ENCODE measurements at places on chromosomes 1 and 21. TPM values are rescaled to one million over a fixed set of nuclear protein-coding genes. Genes with fewer than 3 reads are reported as not detected.

The SPRR2E gene
- total RNA-seq: not detected

The LIPI gene
- not detected for total RNA-seq

The AMY1C gene
- total RNA-seq: not detected

The OLFML3 gene
- total RNA-seq: 4.1 TPM

The APOBEC4 gene
- not detected for total RNA-seq

The NCMAP gene
- total RNA-seq: 1.2 TPM

The LAMB3 gene
- 136 TPM for total RNA-seq

GRCh38 chr21:29499734-29500343 lies 201.1 kb downstream of the BACH1 start:
- DNase-seq: no peak

DNA sequence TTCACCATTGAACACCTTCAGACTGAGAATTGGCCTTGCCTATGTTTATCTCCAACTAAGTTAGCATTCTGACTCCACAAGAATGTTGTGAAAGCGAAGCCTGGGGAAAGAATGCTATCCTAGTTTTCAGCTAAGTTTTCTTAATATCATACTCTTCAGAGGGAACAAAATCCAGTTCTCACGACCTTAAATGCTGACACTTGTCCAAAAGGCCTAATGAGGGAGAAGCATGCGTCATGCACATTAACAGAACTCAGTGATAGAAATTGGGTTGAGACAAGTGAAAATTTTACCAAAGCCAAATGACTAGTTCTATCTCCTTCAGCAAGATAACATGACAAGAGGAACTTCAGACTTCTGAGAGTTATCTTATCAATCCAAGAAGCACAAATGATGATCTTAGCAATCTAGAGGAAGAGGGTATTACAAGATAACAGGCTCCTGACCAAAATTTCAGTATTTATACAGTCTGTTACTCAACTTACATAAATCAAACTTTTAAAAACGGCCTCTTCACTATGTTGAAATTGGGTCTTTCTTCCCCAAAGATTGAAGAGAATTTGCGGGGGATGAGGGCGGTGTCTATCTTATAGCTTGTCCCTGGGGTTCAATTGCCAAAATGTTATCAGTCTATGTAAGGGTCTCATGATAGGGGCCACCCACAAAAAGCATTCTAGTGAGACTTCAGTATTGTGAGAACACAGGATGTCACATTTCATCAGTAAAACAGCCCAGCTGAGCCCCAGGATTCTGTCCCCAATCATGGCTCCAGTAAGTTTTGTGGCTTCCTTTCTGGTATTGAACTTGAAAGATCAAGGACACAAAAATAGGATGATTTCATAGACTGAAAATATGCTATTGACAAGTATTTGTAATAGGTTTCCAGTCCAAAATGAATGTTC lies 26.5 kb upstream of the SLC45A3 start:
- DNase-seq: no peak

GRCh38 chr1:1351511-1352427 lies 2.6 kb upstream of the DVL1 start:
- DNase-seq: no peak

- peak; percentile 29 for DNase-seq
These were observed 7.4 kb downstream of the LHX9 start for GRCh38 chr1:197924516-197925123.

GRCh38 chr21:41750532-41751151 lies 16.2 kb downstream of the RIPK4 start:
- no peak for DNase-seq

DNA sequence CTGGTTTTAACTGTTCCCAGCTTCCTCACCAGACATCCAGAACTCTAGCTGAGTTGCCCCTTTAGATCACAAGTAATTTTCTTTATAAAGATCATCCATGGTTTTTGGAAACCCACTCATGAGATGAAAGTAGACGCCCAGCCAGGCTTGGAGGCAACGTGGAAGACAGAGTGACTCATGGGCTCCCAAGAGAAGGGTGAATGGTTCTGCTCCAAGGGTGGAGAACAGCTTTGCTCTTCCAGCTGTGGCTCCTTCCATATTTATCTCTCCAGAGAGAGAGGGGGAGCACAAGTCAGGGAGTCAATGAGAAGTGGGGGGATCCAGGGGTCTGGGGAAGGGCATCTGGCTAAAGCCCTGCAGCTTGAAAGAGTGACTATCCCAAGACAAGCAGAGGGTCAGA lies 13.8 kb downstream of the FAM78B start:
- DNase-seq: no peak

- no peak for DNase-seq
These were observed 2.5 kb downstream of the DNMT3L start for GRCh38 chr21:44259082-44259705.

DNA sequence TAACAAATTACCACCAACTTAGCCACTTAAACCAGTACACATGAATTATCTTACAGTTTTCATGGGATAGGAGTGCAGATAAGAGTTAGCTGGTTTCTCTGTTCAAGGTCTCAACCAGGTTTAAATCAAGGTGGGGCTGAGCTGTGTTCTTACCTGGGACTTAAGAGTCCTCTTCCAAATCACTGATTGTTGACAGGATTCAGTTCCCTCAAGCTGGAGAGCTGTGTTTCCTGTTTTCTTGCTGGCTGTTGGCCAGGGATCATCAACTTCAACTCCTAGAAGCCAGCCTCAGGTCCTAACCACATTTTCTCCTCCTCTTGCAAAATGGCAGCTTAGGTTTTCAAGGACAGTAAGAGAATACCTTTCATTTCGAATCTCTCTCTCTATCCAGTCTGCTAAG lies 123.8 kb upstream of the CHRM3 start:
- no peak for DNase-seq

DNA sequence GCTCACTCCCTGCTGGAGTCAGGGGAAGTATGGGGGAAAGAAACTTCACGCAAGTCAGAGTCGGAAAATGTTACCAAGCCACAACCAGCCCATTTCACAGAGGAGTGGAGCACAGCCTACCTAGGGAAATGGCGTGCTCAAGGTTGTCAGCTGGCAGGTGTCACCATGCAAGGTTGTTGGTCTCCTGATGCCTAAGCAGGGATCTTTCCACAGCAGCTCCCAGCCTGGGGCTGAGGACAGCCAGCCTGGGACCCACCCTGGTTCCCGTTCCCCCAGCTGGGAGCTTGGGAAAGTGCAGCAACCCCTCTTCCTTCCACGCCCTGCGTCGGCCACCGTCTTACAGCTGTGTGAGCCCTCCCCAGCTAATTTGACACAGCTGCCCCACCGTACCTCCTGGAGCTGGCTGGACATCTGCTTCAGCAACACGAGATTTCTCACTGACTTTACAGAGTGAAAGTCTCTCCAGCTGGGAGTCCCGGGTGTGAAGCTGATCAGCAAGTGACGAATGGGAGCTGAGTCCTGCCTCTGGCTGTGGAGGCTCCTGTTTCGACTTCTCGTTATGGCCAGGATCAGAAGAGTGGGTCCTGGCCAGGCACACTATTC lies 224.6 kb upstream of the RAB4A start:
- no peak for DNase-seq

DNA sequence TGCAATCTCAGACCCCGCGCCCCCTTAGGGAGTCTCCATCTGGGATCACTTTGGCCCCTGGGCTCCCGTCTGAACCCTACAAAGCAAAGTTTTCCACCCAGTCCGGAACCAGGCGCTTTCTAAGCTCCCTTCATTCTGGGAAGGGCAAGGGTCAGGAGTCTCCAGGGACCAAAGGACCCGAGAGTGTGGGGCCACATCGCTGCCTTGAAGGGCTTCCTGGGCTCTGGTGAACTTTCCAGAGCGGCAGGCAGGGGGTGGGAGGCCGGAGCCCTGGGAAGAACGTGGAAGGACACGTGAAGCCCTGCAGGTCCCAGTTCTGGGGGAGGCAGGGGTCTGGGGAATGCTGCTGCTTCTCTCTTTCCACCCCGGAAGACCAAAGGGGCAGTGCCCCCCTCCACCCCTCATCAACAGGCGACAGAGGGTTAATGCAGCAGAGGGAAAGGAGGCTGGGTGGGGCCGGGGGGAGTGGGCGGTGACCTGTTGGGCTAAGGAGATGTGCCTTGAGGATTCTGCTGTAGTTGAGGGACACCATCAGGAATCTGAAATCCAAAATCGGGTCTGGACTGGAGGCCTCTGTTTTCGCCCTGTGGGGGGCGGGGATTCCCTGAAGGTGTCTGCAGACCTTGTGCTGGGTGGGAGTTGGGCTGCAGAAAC lies 734 bp downstream of the CDK18 start:
- DNase-seq: peak; percentile 48

GRCh38 chr1:113616156-113616555 lies 143.1 kb downstream of the PHTF1 start:
- no peak for DNase-seq

GRCh38 chr1:57163325-57163724 lies 197.5 kb upstream of the C8B start:
- DNase-seq: no peak

DNA sequence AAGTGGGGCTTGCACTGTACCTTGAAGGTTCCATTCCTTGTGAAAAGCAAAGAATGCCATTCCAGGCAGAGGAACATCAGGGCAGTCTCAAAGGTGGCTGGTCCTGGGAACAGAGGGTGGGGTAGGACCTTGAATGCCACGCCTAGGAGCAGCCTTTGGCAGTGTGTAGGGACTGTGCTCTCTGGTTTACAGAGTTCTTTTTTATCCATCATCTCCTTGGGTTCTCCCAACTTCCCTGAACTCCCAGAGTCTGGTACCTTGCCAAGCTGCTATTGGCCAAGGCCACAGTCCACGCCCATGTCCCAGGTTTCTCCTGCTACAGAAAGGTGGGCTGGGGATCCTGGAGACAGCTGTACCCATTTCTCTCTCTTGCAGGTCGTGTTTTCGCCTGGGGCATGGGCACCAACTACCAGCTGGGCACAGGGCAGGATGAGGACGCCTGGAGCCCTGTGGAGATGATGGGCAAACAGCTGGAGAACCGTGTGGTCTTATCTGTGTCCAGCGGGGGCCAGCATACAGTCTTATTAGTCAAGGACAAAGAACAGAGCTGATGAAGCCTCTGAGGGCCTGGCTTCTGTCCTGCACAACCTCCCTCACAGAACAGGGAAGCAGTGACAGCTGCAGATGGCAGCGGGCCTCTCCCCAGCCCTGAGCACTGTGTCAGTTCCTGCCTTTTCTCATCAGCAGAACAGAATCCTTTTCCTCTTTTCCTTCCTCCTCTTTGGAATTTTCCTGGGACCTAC lies 15.3 kb upstream of the TRNAU1AP start:
- DNase-seq: peak; percentile 43

DNA sequence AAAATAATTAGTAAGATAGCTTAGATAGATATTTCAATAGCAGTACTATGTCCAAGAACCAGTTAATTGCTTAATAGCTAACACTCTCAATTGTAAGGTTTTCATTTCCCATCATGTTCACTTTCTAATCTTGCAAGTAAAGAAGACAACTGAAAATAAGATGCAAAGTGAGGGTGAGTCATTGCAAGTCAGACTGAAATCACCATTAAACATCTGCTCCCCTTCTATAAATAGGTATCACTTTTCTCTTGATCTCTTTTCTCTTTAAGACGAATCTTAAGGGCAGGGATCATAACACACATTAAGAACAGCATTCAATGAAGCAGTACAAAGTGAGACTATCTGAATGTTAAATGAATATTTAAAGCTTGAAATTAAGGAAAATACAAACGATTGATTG lies 40.4 kb downstream of the UBR4 start:
- DNase-seq: no peak

DNA sequence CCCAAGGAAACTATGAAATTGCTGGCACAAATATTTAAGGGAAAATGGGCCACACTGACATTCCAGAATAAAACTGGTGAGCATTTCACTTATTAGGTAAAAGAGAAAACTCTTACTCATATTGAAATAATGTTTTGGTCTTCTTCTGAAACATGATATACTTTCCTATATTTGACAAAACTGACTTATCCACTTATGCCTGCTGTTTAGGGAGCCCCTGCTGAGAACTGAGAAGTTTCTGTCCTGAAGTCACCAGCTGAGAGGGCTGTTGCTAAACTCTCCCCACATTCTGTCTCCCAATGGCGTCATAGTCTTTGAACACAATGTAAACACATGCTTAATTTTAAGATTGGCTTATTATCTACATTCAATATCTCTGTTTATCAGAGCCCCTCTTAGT lies 46.8 kb upstream of the ZC3H11B start:
- DNase-seq: no peak

DNA sequence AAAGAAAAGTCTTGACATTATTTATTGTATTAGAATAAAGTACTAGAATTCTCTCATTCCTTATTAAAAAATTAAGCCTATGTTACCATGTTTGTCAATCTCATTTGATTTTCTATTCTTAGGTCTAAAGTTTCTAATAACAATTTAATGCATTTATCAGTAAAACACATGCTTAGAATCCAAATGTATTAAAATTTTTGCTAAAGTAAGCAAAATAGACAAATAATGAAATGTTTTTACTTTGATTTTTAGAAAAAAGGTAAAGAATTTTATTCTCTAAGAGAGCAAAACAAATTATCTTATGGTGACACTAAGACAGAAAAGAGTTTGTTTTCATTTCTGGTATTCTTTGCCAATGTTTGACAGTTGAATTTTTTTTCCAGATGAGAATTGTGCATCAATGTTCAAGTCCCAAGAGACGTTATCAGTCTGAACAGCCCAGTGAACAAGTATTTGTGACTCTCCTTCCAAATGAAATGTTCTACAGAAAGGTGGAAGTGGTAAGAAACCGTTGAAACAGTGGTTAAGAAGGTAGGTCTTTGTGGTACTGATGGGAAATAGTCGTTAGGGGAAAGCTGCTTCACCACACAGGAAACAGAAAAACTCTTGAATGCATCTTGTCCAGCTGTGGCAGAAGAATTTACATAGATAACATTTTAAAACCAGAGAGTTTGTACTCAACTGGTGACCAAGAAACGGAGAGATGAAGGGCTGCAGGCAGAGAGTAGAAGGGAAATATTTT lies 402.5 kb downstream of the PTPRC start:
- DNase-seq: no peak

- no peak for DNase-seq
These were observed 3.0 kb downstream of the TAS1R2 start for GRCh38 chr1:18856435-18856834.

DNA sequence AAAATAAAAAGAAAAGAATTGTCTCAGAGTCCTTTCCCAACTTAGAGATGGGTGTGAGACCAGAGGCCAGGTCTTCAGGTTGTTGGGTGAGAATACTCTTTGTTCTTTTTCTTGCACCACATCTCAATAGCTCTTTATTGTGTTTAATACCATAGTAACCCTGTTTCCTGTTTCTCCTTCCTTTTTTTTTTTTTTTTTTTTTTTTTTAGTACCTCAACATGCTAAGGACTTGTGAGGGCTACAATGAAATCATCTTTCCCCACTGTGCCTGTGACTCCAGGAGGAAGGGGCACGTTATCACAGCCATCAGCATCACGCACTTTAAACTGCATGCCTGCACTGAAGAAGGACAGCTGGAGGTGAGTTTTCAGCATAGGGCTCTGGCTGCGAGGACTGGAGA lies 24.4 kb downstream of the CELF3 start:
- DNase-seq: no peak
